H4 (cell line): ENCODE measurements at places on chromosomes 11 and 22.

DNA sequence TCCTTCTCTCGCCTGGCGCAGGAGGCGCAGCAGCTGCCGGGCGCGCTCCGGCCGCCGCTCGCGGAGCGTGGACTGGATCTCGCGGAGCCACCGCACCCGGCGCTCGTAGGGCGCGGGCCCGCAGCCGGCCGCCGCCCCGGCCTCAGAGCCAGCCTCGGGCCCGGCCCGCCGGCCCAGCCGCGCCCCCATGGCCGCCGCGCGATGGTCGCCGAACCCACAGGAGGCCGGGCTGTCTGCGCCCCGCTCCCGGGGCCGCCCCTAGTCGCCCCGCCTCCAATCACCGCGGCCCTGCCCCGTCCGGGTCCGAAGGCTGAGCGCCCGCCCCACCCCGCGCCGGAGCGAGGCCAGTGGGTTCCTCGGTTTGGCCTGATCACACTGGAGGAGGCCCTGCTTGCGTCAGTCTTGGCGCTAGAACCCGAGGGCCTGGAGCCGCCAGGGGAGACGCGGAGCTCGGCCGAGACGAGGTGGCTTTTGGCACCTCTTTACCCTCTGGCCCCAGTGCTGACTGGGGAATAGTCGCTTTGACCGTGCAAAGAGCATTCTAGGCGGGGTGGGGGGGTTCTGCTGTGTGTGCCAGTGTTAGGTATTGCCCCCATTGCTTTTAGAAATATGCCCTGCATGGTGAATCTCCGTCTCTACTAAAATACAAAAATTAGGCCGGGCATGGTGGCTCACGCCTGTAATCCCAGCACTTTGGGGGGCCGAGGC is at the start of gene LRRC75B:
Gene LRRC75B (minus strand): TSS at position 223 of the 708 bp plus-strand sequence. CDS start 34 bp downstream, at position 189.
- peak; percentile 62 for DNase-seq

GRCh38 chr11:121810291-121810690 is 305.7 kb downstream of the BLID start:
- DNase-seq = no peak

- no peak for DNase-seq
These were observed 51.7 kb downstream of the FLI1 start for GRCh38 chr11:128745311-128746136.

- DNase-seq = no peak
These were observed 19.6 kb downstream of the TUB start for GRCh38 chr11:8100605-8101004.

DNA sequence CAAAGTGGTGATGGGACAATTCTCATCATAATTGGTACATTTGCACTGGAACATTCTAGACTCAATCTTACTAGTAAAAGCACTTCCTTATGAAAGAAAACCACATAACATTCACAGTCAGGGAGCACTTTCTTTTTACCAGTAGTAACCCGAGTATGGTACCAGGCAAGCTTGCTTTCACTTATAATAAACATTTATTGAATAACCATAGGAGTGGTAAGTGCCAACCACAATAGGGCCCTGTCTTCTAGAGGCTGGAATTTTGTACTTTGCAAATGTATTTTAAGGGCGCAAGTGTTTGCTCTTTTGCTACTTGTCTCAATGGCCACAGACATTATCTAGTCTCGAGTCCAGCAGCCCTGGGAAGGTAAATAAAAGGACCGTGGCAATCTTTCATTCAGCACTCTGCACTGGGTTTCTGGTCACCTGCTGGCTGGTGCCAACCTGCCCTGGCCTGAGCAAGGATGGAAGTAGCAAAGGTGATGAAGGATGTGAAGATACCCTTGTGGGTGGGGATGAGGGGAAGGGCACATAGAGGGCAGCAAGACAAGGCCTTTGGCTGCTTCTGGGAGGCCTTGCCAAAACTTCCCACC is 24.2 kb downstream of the C22orf31 start:
- DNase-seq = no peak

- no peak for DNase-seq
These were observed 251.2 kb downstream of the ETS1 start for GRCh38 chr11:128336203-128336602.

DNA sequence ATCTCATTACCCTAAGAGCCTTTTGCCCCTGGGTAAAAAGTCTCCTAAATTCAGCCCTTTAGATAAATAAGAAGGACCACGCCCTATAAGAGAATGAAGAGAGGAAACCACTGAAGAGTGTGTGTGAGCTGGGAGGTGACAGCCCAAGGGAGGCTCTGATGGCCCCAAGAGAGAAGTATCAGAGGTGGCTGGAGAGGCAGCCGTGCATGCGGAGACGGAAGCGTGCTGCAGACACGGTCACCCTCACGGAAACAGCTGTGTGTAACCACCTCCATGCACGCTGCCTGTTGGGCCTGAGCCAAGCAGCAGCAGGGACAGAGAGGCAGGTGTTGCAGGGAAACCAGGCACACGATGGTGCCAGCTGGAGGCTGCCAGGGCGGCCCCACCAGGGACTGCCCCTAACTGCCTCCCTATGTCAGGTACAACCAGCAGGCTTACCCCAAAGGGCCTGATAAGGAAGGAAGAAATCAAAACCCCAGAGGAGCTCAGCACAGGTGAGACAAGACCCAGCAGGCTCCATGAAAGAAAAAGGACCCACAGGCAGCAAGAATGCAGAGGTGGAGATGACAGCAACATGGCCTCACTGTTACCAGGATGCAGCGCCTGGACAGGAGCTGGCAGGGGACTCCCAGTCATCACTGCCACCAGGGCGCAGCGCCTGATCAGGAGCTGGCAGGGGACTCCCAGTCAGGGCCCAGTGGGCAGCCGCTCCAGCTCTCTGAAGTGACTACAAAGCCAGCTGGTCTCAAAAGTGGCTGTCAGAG is 7.8 kb downstream of the LARGE2 start:
- DNase-seq = no peak

GRCh38 chr11:95512682-95513081 is 276.9 kb downstream of the FAM76B start:
- DNase-seq = peak; percentile 61

DNA sequence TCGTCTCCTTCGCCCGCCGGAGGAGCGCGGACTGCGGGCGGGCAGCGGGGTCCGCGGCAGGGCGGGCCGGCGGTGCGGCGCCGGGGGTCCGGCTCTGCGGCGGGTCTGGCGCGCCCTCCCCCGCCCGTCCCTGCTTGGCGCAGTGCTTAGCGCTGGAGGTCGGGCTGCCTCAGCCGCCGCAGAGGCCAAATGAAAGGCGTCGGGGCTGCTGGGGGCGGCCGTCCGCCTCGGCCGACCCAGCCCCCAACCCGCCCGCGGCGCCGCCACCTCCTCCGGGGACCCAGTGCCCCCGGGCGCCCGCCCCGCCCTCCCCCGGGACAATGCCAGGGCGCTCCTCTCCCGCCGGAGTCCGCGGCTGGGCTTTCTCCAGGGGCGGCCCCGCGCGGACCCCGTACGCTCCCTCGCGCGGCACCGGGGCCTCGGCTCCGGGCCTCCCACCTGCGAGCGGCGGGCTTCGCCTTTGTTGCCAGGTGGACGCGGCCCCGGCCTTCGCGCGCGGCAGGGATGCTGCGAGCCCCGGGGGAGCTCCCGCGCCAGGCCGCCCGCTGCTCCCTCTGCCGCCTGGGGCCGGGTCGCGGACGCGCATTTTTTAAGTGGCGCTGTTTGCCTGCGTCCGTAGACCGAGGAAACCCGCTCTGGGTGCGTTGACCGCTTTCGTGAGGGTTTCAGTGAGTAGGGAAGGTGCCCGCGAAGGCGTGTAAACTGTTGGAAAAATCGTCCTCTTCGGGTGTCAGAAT is 583 bp downstream of the APLP2 start:
- no peak for DNase-seq

DNA sequence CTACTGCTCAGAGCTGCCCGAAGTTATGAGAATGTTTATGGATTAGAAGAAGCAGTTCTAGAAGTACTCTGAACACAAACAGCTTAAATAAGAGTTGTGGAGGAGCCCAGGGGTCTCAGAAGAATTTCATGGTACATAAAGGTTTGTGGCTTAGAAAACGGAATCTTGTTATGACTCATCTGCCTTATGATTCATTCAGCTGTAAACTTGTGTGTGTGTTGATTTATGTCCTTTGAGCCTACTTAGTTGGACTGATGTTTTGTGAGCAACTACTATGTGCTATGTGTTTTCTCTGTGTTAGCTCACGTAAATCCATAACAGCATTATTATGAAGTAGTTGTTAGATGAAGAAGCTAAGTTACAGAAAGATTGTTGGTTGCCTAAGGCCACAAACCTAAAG is 203.7 kb downstream of the PGR start:
- DNase-seq = peak; percentile 45

- no peak for DNase-seq
These were observed 12.6 kb upstream of the RFPL2 start for GRCh38 chr22:32217465-32217864.

GRCh38 chr22:45645526-45646414 is 25.9 kb upstream of the ATXN10 start:
- peak; percentile 28 for DNase-seq

- DNase-seq = no peak
These were observed 54.8 kb downstream of the UVRAG start for GRCh38 chr11:75869661-75870455.

DNA sequence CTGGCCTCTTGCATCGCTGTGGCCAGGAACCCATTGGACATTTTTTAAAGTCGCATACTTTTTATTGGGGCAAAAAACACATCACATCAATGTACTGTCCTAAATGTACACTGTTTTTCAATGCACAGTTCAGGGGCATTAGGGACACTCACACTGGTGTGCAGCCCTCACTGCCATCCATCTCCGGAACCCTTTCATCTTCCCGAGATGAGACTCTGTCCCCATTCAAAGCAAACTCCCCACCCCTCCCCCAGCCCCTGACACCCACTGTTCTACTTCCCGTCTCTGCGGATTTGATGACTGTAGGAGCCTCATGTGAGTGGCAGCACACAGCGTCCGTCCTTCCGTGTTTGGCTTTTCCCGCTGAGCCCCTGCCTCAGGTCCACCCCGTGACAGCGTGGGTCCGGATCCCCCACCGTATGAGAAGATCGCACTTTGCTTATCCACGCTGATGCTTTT is 41.8 kb upstream of the TH start:
- DNase-seq = no peak

DNA sequence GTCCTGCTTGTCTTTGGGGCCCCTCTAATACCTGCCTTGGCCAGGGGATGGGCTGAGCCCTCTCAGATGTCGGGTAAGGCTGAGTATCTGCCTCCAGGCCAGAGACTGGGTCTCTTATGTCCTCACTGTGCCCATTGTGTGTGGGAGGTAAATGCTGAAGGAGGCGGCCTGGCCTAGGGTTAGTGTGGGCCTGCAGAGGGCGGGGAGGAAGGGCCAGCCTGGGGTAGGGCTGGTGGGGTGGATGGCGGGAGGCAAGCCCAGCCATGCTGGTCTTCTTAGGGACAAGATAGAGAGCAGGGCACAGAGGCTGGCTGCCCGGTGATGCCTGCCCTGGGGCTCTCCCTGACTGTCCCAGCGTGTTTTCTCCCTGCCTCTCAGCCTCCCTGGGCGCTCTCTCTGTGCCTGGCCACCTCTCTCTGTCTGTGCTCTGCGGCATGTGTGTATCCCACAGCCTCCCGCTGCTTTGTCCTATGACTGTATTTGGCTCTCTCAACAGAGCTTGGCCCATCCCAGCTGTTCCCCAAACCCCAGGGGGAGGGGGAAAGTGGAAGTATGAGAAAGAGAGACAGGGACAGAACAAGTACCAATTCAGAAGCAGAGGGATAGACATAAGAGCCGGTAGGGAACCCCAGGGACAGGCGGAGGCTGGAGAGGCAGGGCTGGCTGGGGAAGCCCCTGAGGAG is 57.0 kb downstream of the PDE2A start:
- no peak for DNase-seq

DNA sequence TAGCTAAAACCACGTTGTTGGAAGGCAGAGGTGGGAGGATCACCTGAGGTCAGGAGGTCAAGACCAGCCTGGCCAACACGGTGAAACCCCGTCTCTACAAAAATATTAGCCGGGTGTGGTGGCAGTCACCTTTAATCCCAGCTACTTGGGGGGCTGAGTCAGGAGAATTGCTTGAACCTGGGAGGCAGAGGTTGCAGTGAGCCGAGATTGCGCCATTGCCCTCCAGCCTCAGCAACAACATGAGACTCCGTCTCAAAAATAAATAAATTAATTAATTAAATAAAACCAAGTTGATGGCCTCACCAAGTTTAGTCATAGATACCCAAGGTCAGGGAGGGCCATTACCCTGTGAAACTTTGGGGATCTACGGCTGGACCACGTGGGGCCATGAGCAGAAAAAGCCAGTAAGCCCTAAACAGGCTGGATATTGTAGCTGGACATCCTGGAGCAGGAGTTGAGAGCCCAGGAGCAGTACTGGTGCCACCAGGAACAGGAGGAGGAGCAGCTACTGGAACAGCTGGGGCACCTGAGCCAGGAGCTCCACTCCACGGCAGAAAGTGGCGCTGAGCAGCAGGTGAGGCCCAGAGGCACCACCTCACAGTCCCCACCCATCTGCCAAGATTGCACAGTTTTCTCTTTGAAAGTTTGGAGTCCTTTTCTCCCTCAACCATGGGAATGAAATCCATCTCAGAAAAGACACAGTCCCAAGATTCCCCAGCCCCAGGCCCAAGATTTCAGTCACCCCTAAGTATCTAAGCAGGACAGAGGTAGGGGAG is 50.5 kb downstream of the BTG4 start:
- no peak for DNase-seq

GRCh38 chr11:26901162-26901561 is 92.8 kb upstream of the FIBIN start:
- no peak for DNase-seq

GRCh38 chr11:766106-766935 is 11.0 kb downstream of the GATD1 start:
- no peak for DNase-seq

DNA sequence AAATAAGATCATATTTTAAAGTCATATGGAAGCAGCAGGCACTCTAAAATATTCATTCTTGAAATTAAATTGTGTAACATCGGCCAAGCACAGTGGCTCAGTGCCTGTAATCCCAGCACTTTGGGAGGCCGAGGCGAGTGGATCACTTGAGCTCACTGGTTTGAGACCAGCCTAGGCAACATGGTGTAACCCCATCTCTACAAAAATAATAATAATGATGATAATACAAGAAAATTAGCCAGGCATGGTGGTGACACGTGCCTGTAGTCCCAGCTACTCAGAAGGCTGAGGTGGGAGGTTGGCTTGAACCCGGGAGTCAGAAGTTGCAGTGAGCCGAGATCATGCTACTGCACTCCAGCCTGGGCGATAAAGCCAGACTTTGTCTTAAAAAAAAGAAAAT is 77.4 kb downstream of the TRIM29 start:
- DNase-seq = no peak
